Stimulated activated CD8-positive, alpha-beta memory T cell treated with anti-CD3 and anti-CD28 coated beads, Interleukin-2, amount 100 ng/mL, for 1 hour (primary cell): ENCODE measurements at places on chromosomes 1 and 21.

DNA sequence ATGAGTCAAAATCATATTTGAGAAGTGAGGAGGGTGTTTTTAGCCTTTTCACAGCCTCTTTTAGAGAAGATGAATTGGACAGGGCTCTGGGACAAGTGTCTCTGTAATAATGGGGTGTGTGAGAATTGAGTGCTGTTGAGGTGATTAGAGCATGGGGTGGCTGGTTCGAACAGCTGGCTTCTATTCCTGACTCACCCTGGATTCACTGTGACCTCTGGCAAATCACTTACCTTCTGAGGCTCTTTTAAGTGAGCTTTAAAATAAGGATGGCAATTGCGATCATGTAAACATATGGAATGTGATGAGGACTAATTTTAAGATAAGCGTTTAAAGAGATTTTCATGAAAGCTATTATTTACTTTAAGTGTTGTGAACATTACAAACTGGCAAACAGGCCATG lies 243.4 kb downstream of the ADGRL2 start:
- no peak for DNase-seq

DNA sequence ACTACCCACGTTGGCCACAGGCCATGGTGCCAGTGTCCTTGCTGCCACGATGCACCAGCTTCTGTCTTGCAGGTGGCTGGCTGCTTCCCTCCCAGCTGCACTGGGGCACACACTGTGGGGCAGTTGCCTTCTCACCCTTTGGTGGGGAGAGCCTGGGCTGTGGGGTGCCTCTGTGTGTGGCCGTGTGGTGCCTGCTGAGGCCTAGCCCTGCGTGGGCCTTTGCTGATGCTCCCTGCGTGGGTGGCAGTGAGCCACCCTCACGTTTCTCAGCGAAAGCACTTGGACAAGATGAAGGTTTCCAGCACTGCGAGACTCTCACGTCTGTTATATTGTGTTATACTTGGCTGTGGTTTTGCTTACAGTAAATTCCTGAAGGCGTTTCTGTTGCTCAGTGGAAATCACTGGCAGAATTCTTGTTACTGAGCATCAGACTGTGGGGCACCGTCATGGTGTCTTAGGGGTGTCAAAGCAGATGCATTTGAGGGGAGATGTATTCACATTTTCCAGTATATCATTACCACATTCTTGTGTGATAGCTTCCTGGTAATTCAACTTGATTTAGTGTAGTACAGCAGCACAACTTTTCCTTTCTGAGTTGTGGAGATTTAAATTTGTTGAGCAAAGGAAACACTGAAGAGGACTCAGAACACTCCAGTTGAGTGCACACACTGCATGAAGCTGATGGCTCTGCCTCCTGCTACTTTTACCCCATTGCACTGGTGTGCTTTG lies 124.7 kb downstream of the PCBP3 start:
- DNase-seq, result no peak

DNA sequence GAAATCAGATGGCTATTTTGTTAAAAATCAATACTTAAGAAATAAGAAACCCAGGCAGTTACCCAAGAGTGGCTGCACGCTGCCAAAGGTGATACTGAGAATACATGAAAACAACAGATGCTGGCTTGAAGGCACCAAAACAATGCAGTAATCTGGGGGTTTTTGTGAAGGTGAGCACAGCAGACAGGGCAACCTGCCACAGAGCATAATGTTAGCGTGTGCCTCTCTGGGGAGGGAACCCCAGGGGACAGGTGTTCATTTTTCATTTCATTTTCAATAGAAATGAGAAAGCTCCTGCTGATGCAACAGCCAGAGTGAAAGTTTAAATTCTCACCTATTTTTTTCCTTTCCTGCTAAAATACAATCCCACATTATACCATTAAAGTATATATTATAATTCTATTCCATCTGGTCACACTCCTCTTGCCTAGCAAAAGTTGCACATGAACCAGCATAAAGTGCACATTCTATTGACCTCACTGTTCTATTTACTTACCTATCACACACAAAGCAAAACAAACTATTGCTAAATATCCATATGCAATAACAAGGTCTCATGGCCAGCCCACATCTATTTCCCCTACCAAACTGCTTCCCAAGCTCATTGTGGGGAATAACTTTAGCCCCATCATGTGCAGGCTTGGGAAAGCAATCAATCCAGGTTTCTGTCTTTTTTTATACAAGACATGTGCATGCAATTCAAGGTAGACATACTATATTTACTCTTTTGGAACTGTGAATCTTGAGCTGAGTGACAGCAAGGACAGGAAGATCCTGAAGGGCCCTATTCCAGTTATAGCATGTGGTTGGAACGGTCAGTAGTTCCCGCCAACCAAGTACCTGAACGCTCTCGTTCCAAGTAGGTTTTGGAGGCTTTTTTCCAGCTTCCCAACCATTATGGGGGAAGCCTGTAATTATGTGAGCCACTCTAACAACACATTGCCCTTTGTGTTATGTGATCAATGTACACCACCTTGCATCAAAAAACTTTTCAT lies 173.6 kb downstream of the RERE start:
- no peak for DNase-seq

GRCh38 chr21:42683371-42684108 lies 30.1 kb downstream of the PDE9A start:
- no peak for DNase-seq

- no peak for DNase-seq
Measured at GRCh38 chr1:228289239-228289849, 81.5 kb downstream of the OBSCN start.

GRCh38 chr1:58966917-58967740 lies 183.3 kb upstream of the JUN start:
- no peak for DNase-seq

DNA sequence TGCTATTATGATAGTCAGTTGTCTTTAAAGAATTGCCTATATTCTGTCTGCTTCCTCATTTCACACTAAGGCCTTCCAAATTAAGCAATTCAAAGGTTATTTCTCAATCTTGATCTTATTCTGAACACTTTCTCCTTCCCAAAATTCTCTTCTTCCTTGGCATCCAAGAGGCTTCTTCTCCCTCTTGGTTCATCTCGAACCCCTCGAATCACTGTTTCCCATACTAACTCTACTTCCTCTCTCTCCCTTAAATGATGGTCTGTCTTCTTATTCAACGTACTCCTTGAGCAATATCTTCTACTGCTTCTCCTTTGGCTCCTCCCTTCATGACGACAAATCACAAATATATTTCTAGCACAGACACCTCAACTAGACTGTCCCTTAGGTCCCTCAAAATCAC lies 4.5 kb downstream of the COPA start:
- DNase-seq, result no peak

GRCh38 chr1:7770669-7770996 lies 463 bp upstream of the VAMP3 start:
- DNase-seq, result no peak

GRCh38 chr1:227086636-227087035 lies 146.5 kb downstream of the COQ8A start:
- no peak for DNase-seq

- DNase-seq, result peak; percentile 32
Measured at GRCh38 chr1:27296773-27297291, 25.1 kb upstream of the TMEM222 start.

DNA sequence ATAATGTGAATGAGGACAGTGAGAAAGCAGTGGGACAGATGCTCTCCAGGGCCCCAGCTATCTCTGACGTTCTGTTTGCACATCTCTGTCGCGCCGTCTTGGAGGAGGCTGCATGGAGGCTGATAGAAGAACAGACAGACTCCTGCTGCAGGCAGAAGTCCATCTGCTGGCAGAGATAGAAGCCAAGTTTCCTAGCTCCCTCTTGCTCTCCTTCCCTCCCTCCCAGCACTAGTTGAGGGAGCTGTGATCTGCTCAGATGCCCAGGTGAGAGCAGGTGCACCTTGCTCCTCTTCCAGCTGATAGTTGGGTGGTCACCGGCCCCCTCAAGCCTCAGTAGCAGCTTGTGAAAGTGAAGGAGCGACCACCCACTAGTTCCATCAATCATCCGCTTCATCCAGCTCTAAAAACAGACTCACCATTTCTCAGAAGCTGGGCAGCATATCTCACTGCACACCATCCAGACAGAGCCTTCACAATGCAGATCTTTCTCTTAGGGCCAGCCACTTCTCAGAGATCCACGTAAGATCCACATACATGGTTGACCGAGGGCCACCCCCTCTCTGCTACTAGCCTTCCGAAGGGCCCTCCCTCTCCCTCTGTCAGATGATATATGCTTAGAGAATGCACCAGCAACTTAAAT lies 12.9 kb downstream of the LRRN2 start:
- DNase-seq, result no peak

GRCh38 chr21:44028287-44028659 lies 16.2 kb downstream of the TRAPPC10 start:
- no peak for DNase-seq

- DNase-seq, result no peak
Measured at GRCh38 chr1:22413799-22414198, 37.9 kb upstream of the ZBTB40 start.

- DNase-seq, result no peak
Measured at GRCh38 chr1:41162441-41162840, 79.7 kb downstream of the SCMH1 start.

DNA sequence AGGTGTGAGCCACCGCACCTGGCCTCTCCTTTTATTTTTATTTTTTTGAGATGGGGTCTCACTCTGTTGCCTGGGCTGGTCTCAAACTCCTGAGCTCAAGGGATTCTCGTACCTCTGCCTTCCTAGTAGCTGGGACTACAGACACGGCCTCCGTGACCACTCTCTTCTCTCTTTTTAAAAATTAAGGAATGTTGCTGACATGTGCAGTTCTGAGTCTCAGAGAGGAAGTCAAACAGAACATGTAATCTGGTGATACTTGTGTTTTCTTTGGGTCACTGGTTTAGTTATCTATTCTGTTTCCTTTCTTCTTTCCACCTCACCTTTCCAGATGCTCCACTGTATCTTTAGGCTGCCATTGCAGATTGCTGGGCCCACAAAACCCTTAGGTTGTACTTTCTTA lies 2.7 kb downstream of the WDTC1 start:
- DNase-seq, result no peak

DNA sequence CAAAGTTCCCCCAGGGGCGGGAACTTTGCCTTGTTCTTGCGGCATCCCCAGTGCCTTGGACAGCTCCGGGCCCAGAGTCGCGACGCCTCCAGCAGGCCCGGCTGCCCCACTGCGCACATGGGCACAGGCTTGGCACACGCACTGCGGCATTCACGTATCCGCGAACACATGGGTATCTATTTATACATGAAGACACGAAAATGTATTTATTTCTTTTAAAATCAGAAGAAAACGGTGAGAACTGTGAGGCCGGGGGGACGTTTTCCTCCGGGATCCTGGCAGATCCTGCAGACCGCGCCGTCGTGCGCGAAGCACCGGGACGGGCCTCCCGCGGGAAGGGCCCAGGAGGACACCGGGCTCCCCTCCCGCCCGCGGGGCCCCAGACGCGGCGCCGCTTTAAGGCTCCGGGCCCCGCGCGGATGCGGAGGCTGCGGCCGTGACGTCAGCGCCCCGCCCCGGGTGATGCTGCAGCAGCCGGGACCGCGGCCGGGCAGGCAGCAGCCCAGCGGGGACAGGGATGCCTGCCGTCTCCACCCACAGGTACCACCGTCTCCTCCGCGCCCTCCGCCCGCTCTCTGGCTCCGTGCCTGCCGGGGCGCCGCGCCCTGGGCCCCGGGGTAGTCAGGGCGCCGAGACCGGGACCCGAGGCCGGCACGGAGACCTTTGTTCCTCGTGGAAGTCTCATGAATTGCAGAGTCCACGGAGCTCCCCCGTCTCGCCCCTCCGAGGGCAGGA lies at the start of gene SLC45A1:
SLC45A1 (plus strand) TSS at position 468 of the 735 bp plus-strand sequence. CDS start 6,216 bp downstream, outside the sequence.
- DNase-seq, result peak; percentile 66

GRCh38 chr1:50441183-50441582 lies 17.9 kb upstream of the DMRTA2 start:
- DNase-seq, result no peak

DNA sequence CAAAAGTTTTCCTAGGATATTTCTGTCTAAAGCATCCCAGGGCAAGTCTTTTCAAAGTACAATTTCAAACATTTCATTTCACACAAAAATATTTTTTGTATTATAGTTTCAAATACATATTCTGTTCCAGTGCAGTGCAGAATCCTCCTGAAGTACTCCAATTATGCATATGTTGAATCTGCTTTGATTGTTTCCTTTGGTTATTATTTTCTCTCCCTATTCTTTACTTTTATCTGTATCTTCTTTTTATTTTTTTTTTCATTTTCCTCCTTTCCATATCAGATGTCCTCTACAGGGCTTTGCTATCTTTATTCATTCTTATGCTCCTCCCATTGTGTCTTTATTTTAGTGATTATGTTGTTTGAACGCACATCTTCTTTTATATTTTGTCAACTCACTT lies 274.8 kb downstream of the DPYD start:
- DNase-seq, result no peak

DNA sequence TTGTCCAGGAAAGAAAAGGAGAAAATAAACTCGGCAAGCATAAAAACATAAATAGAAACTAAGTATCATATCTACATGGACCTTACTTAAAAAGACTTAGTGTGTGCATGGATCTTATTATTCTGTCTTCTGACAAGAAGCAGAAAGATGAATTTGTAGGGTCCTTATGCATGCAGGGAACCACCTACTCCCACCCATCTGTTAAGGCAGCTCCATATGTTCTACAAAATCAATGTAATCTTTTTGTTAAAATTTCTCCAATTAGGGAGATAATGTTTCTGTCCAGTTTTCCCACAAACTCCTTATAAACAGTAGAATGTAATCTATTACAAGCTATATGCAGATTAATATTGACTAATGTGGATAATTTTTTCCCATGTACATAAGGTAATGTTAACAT lies 13.9 kb upstream of the PTPN14 start:
- DNase-seq, result no peak

DNA sequence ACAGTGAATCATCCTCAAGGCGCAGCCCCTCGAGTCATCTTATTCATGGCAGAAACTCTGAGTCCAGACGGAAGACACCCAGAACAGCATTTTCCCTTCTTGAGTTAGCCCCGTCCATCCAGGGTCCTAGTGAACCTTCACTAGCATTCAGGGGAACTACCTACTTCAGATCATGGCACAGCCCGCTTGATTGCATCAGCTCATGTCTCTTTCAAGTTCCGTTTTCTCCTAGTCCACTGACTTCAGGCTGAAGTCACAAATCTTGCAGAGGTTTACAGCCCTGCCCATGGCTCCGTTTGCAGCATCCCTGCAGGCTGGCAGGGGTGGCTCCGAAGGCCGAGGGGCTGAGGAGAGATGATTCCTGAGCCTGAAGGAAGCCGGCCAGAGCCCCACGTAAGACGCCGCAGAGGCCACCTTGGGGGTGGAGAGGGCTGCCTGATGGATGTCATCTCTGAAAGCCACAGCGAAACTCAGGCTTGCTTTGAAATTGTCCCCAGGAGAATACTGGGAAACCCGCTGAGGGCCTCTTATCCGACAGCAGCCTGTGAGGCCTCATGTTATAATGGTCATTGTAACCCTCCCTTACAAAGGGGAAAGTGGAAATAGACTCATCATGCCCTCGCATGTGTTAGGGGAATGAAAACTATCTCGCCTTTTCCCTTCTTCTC lies 310.2 kb upstream of the AJAP1 start:
- DNase-seq, result no peak

- no peak for DNase-seq
Measured at GRCh38 chr21:34520764-34521508, 8.9 kb upstream of the KCNE1 start.

GRCh38 chr1:109502364-109502851 lies 7.1 kb downstream of the AMIGO1 start:
- peak; percentile 41 for DNase-seq

GRCh38 chr1:30336550-30337323 lies 386.6 kb downstream of the MATN1 start:
- no peak for DNase-seq

GRCh38 chr1:216804111-216804510 lies 80.9 kb upstream of the ESRRG start:
- DNase-seq, result no peak

GRCh38 chr1:31069392-31069791 lies 3.9 kb upstream of the PUM1 start:
- DNase-seq, result no peak
